ENCODE measurements at places on chromosomes 7 and 10.

GRCh38 chr7:117126676-117127075 lies 173.4 kb downstream of the ST7 start:
- DNase-seq: no peak

DNA sequence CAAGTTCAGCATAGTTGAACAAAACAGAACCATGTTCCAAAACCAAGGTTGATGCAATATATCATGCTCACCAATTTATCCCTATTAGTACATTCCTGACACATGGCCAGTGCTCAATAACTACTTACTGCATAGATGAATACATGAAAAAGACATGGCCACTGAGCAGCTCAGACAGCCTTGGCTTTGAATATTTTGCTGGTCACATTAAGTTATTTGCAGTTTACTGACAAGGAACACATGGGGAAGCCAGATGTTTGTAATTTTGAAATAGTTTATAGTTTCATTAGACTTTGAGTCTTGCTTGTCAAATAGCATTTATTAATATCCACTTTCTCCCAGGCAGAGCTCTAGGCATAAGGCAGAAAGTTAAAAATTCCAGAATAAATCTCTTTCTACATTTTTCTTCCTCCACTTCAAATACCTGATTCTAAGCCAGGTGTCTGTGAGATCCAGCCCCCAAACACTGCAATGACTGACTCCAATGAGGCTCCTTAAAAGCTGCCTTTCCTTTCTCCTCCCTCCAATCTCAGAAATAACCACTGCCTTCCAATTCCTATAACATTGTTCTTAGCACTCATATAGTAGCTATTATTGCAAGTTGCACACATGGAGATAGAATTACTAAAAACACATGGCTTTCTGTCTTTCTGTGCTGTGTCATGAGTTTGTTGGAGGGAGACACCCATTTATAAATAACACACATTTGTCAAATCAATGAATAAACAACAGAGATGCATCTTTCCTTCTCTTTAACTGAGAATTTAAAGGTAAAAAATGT lies 91.3 kb downstream of the PCGF5 start:
- DNase-seq: no peak

- no peak for DNase-seq
These were observed 222.6 kb upstream of the PPP2R2D start for GRCh38 chr10:131678171-131678570.

DNA sequence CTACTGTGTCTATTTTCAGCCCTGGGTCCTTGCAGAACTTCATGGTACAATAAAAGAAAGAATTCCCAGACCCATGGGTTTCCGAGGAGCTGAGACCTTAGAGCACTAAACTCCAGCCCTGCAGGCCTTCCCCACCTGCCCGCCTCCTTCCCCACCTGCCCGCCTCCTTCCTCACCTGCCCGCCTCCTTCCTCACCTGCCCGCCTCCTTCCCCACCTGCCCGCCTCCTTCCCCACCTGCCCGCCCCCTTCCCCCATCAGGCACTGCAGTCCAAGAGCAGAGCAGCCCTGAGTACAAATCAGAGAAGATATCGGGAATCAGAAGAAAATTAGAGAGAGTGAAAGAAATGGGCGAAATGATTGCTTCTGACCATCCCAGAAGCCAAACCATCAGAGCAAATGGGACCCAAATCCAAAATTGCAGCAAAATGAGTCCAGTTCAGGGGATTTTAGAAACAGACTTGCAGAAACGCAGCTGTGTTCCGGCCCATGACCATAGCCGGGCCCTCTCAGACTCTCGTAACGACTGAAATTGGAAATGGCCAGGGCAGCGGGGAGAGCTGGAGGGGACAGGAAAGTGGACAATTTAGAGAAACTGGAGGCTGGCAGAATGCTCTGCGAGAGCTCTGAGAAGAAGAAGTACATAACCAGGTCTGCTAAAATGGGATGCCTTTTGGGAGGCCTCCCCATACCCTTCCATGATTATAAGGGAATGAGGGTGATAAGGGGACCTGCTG lies 568.4 kb downstream of the TCERG1L start:
- DNase-seq: peak; percentile 17

DNA sequence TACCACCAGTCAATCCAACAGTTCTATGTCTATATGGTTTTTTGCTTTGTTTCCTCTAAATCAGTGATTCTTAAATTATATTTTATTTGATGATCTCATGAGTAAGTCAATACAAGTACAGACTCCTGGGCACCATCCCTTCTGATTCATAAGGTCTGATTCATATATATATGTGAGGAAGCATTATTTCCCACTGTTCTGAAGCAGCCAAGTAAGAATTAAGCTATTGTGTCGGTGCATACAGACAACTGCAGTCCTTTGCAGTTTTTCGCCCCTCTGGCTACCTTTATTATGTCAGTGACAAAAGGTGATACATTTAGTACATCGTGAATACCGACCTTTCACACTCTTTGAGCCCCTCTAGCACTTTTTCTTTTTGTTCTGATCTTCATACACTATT lies 1079.6 kb upstream of the C7orf33 start:
- DNase-seq: no peak

DNA sequence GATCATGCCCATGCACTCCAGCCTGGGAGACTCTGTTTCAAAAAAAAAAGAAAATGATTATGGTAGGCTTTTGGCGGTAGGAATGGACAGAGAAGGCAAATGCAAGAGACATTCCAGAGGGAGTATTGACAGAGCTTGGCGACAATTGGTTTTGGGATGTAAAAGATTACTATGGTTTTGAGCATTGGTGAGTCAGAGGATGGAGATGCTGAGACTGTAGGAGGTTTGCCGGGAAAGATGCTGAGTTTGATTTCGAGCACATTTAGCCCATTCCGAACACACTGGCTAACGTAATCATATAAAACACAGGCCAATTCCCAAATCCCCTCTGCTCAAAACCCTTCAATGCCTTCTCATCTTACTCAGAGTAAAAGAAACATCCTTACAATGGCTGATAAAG lies 161.6 kb upstream of the MKLN1 start:
- DNase-seq: no peak

GRCh38 chr7:2540641-2541051 lies 14.7 kb downstream of the BRAT1 start:
- DNase-seq: peak; percentile 53

DNA sequence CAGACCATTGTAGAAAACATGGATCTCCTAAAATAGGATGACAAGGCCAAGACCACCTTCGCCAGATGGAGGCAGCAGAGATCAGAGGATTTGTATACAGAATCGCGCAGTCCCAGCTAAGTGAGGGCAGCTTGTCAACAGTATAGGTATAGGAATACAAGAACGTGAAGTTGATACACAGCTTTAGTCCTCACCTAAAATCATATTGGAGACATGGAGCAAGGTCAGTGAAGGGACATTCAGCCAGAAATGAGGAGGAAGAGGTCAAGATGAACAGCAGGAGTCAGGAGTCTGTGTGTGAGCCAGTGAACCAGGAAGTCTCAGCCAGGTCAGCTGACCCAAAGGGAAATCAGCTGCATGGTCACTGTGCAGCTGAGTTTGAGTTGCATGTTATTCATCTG lies 263.4 kb upstream of the PRKCQ start:
- no peak for DNase-seq

- no peak for DNase-seq
These were observed 18.4 kb downstream of the GNA12 start for GRCh38 chr7:2825559-2826227.

- no peak for DNase-seq
These were observed 117.7 kb downstream of the PFKFB3 start for GRCh38 chr10:6320320-6321010.

DNA sequence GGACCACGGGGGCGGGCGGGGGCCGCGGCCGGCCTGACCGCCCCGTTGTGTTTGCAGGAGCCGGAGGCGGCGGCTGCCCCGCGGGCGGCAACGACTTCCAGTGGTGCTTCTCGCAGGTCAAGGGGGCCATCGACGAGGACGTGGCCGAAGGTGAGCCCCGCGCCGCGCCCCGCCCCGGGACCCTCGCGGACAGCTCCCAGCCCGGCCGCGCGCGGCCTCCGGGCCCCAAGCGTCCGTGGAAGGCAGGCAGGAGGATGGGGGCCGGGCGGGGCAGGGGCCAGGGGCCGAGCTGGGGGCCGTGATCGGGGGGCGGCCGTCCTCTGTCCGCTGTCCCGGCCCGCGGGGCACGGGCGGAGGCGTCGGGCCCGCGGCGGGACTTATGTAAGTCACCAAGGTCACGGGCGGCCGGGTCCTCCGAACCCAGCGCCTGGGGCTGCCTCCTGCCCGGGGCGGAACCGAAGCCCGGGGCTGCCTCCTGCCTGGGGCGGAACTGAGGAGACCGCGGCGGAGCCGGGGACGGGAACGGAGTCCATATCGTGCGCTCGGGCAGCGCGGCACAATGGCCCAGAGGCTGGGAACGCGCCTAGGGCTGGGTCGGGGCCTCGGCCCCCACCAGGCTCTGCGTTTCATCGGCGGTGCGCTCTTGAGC lies 497 bp downstream of the PPP2R2D start:
- peak; percentile 70 for DNase-seq

DNA sequence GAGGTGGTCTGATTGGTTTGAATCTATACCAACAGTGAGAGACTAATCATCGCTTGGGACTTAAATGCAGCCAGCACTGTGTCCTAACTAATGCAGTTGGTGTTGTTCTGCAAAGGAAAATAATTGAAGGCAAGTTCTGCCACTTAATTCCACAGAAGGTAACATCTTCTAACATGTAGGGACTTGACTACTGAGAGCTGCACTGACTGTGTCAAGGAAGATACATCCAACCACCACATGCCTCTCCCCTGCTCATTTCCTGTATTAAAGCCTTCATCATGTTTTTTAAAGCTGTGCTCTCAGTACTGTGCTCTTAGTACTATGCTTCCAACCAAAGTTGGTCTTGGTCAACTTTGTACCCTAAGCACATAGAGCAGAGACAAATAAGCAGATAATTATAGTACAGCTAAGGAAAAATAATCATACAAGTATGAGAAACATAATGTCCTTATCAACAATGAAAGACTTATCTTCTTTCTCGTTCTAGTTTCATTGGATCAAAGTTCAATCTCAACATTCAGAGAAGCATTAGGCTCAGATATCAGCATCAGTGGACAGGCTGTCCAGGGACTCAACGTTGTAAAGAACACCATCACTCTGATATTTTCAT lies 2.8 kb upstream of the CYP3A4 start:
- DNase-seq: no peak

DNA sequence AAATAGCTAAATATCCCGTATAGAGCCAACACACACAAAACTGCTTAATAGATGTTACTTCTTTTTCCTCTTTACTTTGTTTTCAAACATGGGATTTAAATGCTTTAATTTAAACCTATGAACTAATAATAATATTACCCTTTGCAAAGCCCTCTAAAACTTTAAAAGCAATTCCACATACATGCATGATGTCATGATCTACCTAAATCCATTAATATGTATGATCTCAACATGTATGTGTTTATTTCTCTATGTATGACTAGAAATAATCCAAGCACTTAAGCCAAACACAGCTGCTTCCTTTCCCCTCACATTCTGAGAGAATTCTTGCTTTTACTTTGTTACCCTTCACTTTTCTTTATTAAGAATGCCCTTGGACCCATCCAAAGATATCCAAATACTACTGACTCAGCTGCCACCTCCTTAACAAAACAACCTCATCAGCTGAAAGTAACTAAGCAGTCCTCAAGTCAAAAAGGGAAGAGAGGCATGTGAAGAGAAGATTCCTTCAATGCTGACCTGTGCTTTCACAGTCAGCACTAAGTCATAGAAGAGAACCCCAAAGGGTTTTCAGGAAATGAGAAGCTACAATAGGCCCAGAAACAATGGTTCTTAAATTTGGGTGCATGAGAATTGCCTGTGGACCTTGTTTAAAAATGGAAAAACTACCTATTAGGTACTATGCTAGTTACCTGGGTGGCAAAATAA lies 266.4 kb upstream of the LRGUK start:
- no peak for DNase-seq

- peak; percentile 64 for DNase-seq
These were observed 175.3 kb upstream of the SH2B2 start for GRCh38 chr7:102111061-102112041.

- DNase-seq: no peak
These were observed 705.0 kb downstream of the AUTS2 start for GRCh38 chr7:70303309-70303708.

- no peak for DNase-seq
These were observed 49.5 kb downstream of the SGMS1 start for GRCh38 chr10:50574305-50574704.

DNA sequence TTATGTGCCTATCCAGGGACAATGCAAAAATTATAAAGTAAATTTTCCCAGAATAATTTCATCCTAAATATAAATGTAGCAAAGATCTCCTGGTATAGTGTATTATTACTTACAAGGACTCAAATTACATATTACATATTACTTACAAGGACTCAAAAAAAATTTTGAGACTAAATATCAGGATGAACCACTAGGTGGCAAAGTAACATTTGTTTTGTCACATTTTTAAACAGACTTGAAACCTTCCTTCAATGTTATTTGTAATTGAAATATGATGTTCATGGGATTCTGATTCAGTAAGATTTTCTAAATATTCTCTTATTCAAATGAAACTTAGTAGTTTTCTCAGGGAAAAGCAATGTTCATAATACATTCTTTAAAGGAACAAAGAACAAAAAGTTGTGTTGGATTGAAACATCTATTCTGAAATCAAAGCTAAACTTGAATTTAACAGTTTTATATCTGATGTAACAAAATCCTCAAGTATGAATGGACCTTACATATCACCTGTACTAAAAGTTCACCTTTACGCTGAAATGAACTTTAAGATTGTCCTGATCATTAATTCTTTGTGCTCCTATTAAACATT lies 74.3 kb upstream of the GNAI1 start:
- no peak for DNase-seq
